Activated T-cell treated with anti-CD3 and anti-CD28 coated beads, Interleukin-2, amount 50 U/mL, for 72 hours (primary cell): ENCODE measurements at places on chromosomes 1 and 21.

- peaks cover 6% of the 10 kb centered on the region for H3K27me3 ChIP-seq
- peak overlapping the region; percentile 20 for H3K4me3 ChIP-seq
Measured at GRCh38 chr1:3695326-3696217, 43.3 kb downstream of the TP73 start.

DNA sequence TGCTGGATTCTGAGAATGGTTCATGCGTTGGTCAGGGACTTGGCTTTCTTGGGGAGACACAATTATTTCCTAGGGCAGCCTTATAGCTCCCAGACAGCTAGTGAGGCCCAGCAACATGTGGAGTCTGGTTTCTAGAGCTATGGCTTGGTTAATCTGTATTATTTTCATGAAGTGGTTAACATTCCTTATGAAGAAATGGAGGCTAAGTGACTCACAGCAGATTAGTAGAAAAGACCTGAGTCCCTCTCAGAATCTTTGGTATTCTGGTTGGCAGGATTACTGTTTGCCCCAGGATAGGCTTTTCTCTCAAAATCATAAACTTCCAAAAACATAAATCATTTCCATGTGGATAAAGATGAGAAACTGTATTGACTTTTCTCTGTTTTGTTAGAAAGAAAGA is 42.3 kb downstream of the DUSP10 start:
- peaks cover 9% of the 10 kb centered on the region for H3K4me1 ChIP-seq
- H3K4me3 ChIP-seq: no peak overlapping the region
- DNase-seq: no peak
- H3K36me3 ChIP-seq: peaks cover 9% of the 10 kb centered on the region
- H3K27ac ChIP-seq: no peak overlapping the region

DNA sequence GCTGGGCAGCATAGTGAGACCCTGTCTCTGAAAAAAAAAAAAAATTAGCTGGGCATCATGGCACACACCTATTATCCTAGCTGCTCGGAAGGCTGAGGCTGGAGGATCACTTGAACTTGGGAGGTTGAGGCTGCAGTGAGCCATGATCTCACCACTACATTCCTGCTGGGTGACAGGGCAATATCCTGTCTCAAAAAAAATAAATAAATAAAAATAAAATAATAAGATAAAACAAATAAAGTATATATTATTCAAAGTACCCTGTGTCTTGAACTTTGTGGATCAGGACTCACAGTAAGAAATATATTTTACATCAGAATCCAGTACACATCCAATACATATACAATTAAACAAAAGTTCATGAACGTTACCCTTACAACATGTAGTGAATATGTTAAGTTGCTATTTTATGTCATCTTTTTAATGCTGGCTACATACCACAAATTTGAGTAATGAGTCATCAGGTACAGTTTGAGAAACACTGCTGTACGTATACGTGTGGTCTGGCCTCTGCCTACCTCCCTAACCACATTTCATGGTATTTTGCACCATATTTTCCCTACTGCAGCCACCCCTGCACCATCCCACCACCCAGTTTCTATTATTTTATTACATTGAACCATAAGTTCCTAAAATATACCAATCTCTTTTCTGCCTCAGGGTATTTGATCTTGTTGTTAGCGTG is 4.4 kb downstream of the NME7 start:
- H3K27me3 ChIP-seq: no peaks in the 10 kb centered on the region
- peak; percentile 35 for DNase-seq
- H3K4me3 ChIP-seq: peak overlapping the region; percentile 36
- H3K27ac ChIP-seq: peak overlapping the region; percentile 86

DNA sequence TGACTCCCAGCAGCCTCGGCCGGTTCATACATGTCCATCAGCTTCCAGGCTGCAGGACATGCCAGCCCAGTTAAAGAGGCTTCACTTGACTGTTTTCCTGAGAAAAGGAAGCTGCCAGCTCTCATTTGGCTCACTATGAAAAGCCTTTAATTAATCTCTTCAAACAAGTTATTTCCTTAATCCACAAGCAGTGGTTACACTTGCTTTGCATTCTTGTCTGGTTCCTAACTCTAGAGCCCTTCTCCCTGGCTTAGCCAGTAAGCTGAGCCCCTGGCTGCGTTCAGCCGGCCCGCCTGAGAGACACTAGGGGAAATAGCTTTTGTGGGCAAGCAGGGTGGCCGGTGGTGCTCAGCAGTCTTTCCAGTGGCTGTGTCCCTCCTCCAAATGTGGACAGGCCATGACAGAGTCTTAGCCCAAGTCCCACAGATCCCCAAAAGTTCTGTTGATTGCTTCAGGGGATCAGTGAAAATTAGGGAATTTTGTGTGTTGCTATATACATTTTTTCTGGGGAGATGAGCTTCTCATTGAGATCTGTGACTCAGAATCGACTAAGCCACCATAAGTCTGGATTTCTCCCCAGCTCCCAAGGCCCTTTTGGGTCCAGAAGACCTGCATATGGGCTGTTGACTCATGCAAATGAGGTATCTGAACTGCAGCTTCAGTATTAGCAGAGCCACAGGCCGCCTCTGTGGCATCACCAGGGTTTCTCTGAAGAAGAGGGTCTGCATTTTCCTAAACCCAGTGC is 10.1 kb downstream of the ATF3 start:
- H3K27me3 ChIP-seq: no peaks in the 10 kb centered on the region
- peaks cover 40% of the 10 kb centered on the region for H3K4me1 ChIP-seq
- H3K36me3 ChIP-seq: peaks cover 33% of the 10 kb centered on the region
- no peak overlapping the region for H3K27ac ChIP-seq
- no peak for DNase-seq

DNA sequence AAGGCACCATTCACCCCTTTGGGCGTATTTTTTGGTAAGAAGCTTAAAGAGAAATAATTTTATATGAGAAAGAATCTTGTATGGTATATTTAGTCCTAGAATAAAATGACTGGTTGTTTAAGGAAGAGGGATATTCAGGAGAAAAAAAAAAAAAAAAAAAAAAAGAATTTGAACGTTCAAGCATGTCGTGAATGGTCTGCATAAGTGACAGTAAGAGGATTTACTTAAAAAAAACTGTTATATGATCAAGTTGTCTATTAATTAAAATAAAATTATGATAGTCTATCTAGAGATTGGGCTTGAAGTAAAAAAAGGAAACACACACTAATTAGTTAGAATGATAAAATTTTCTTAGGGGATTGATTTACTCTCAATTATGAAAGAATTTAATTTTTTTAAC is 11.7 kb upstream of the OR14I1 start:
- H3K36me3 ChIP-seq: peaks cover 4% of the 10 kb centered on the region
- H3K4me1 ChIP-seq: no peaks in the 10 kb centered on the region

DNA sequence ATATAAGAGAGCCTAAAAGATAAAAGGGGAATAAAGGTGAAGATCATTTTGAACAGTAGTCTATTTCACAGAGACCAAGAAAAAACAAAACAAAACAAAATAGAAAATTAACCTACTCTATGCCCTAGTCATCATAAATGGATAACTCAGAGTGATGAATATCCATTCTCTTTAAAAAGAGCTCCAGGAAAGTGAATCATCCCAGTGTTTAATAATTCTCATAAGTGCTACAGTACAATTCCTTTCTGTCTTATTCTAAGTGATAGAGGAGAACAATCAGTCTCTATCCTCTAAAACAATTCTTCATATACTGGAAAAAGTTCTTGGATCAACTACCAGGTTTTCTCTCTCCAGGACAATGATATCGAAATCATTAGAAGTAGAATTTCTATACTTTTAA is 45.8 kb downstream of the GDAP2 start:
- DNase-seq: no peak
- H3K4me1 ChIP-seq: no peaks in the 10 kb centered on the region
- H3K27ac ChIP-seq: no peak overlapping the region
- no peak overlapping the region for H3K4me3 ChIP-seq
- no peaks in the 10 kb centered on the region for H3K27me3 ChIP-seq

DNA sequence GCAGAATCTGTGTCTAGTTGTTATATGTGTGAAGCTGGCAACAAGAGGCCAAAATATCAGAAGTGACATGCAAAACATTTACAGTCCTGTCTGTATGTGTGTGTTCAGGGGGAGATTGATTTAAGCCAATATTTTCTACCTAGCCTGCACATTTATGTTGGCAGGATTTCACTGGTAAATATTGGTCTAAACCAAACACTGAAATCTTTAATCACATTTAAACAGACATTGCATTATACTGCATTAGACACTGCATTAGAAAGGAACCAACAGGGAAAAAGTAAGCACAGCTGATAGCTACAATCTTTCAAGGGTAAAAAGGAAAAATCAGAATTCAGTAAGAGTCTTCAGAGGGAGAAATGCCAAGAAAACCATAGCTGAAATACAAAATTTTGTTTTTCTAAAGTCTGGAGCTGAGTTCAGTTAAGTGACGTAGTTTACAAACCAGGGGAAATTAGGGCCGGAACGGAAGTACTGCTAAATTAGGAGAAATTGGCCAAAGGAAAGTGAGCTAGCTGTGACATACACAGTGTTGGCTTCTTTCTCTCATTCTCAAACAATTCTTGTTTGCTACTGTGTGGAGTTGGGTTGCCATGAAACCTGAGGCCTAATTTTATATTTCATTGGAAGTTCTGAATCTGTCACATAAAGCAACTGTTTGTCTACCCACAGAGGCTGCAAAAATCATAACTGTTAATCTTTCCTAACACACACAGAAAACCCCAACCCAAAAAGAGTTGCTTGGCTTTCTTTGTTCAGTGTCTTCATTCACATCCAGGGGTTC is 217.3 kb upstream of the SGIP1 start:
- H3K36me3 ChIP-seq: peaks cover 4% of the 10 kb centered on the region
- H3K4me1 ChIP-seq: peaks cover 10% of the 10 kb centered on the region
- no peak overlapping the region for H3K4me3 ChIP-seq

DNA sequence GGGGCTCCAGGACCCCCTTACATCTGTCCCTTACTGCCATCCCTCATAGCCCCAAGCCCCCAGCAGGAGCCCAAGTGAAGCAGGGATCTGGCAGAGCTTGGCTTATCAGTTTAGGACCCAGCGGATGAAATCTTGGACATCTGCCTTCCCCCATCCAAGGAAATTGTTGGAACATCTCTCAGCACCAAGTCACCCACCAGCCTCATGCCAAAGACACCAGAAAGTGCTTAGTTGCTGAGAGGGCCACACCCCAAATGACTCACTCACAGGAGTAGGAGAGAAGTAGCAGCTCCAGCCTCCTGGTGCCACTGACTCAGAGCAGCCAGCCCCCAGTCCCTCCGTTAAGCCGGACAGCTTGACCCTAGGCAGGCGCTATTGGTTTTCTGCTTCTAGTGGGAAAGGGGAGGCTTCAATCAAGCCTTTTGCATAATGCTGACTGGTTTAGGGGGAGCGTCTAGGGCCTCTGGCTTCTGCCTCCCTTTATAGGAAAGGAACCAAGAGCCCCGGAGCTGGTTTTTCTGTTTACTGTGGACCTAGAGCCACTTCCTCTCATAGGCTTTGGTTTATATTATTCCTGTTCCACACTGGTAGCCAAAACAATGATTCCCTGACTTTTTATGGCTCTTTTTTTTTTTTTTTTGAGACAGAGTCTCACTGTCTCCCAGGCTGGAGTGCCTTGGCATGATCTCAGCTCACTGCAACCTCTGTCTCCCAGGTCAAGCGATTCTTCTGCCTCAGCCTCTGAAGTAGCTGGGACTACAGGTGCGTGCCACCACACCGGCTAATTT is 114.2 kb upstream of the IPO9 start:
- no peaks in the 10 kb centered on the region for H3K36me3 ChIP-seq
- no peak overlapping the region for H3K4me3 ChIP-seq
- no peak overlapping the region for H3K27ac ChIP-seq
- DNase-seq: no peak
- no peaks in the 10 kb centered on the region for H3K27me3 ChIP-seq

GRCh38 chr1:226276077-226276682 is 32.8 kb downstream of the LIN9 start:
- no peaks in the 10 kb centered on the region for H3K4me1 ChIP-seq
- DNase-seq: no peak
- H3K4me3 ChIP-seq: no peak overlapping the region
- peaks cover 9% of the 10 kb centered on the region for H3K36me3 ChIP-seq
- H3K27me3 ChIP-seq: no peaks in the 10 kb centered on the region

GRCh38 chr1:203186446-203187303 is at the start of gene CHI3L1:
Gene CHI3L1, minus strand, starts transcription at chr1:203186704. Its CDS starts 81 bp downstream, at chr1:203186623.
- peaks cover 8% of the 10 kb centered on the region for H3K4me1 ChIP-seq
- H3K27me3 ChIP-seq: peaks cover 12% of the 10 kb centered on the region
- no peak within 1 kb of the TSS for H3K27ac ChIP-seq
- peak within 1 kb of the TSS; percentile 13 for H3K4me3 ChIP-seq
- H3K36me3 ChIP-seq: no peaks in the 10 kb centered on the region

DNA sequence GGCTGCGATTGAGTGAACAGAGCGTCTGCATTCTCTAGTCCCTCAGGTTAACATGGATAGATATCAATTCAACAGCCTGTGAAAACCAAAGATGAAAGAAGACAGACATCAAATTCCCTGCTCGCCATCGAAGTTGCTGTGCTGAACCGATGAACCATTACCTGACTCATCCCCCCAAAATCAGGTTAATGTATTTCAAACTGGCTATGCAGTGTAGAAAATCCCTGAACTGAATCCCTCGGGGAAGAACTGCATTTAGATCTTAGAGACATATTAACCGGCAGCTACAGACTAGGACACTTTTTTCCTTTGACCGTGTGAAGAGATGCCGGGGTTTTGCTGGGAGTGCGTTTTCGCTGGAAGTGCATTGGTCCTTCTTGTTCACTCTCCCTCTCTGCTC is 213.2 kb upstream of the KIAA0040 start:
- no peaks in the 10 kb centered on the region for H3K36me3 ChIP-seq
- peaks cover 20% of the 10 kb centered on the region for H3K27me3 ChIP-seq
- no peak for DNase-seq
- no peaks in the 10 kb centered on the region for H3K4me1 ChIP-seq
- no peak overlapping the region for H3K4me3 ChIP-seq

DNA sequence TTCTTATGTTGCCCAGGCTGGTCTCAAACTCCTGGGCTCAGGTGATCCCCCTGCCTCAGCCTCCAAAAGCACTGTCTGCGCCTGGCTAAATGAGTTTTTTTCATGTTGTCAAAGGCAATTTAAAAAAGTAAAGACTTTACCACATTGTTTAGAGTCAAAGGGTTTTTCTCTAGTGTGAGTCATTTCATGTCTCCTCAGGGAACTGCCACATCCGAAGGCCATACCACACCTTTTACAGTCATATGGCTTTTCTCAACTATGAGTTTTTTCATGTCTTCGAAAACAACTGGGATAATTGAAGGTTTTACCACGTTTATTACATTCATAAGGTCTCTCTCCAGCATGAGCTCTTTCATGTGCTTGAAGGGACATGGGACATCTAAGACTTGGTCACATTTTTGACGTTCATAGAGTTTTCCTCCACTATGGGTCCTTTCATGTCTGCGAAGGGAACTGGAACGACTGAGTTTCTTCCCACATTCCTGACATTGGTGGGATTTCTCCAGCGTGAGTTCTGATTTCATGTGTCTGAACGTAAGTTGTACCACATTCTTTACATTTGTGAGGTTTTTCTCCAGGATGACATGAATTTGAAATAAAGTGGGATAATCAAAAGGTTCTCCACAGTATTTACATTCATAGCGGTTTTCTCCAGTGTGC is 65.6 kb downstream of the UCHL5 start:
- H3K4me3 ChIP-seq: no peak overlapping the region
- H3K4me1 ChIP-seq: no peaks in the 10 kb centered on the region

- no peaks in the 10 kb centered on the region for H3K27me3 ChIP-seq
- peaks cover 5% of the 10 kb centered on the region for H3K36me3 ChIP-seq
- H3K4me3 ChIP-seq: no peak overlapping the region
- DNase-seq: no peak
Measured at GRCh38 chr1:37919277-37919676, 27.6 kb downstream of the INPP5B start.

- no peak overlapping the region for H3K4me3 ChIP-seq
- H3K4me1 ChIP-seq: no peaks in the 10 kb centered on the region
- DNase-seq: no peak
- peaks cover 1% of the 10 kb centered on the region for H3K36me3 ChIP-seq
- no peak overlapping the region for H3K27ac ChIP-seq
Measured at GRCh38 chr1:192506741-192507155, 68.8 kb upstream of the RGS1 start.
